ENCODE measurements at places on chromosomes 7 and 10.
A peak's percentile ranks its signal among the peaks of the same experiment; 100 is the strongest.

DNA sequence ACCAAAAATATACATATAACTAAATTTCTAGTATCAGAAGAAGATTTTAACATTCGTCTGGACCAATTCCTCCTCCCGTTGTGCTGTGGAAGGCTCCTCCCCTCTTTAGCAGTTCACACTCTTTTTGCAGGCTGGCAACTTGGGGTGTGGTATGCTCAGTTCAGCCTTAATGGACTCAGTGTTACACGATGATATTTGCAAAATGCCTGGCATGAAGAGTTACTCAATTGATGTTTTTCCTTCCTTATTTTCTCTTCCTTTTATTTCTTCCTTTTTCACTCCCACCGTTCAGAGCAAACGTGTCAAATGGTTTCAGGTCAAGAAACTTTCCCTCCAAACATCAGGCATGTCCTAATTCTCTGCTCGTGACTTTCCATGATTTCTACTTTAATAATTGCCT lies 248.3 kb downstream of the PHF14 start:
- no peak for DNase-seq

- no peak for DNase-seq
These were observed 3.5 kb downstream of the MGAM start for GRCh38 chr7:141999058-141999623.

- DNase-seq, result peak; percentile 26
These were observed 6.7 kb downstream of the ATP6V1F start for GRCh38 chr7:128869138-128869943.

GRCh38 chr7:1233333-1234048 lies 819 bp downstream of the UNCX start:
- DNase-seq, result no peak

- DNase-seq, result no peak
These were observed 42.6 kb upstream of the GSAP start for GRCh38 chr7:77458786-77459185.

DNA sequence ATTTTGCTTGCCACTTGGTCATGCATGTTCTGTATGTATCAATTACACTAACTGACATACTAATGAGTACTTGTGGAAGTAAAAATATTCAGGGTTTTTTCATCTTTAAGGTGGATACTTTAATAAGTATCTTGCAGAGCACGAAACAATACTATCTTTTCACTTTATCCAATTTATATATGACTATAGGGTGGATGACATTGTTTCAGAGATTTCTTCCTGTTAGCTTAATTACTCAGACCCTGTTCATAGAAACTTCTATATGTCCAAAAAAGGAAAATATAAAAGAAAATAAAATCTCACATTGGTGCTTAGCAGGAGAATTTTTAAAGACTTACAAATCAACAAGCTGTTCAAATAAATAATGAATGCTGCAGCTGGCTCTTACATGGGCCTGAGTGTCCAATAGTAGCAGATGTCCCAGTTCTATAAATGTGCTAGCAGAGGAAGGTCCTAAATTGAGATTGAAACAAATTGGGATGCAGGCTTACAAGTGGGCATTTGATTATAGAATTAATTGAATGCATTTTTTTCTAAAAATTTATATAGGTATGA lies 91.5 kb upstream of the THSD7A start:
- no peak for DNase-seq
